ENCODE measurements at places on chromosomes 6 and 20.
A peak's percentile ranks its signal among the peaks of the same experiment; 100 is the strongest.

GRCh38 chr6:35955970-35956369 lies 35.1 kb upstream of the SRPK1 start:
- DNase-seq: no peak

DNA sequence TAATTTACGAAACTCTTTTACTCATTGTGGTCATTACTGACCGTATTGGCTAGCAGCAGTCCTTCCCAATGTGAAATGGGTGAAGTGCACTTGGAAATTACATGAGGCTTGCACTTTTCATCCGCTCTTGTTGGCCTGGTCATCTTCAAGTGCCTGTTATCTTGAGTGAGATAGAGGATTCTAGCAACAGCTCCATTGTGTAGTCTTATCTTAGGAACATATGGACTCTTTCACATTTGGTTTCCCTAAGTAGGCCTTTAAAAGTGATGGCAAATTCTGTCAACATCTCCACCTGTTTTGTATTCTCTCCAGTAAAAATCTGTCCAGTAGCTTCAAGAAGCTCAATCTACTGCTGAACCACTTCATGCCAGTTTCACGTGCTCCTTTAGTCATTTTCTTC lies 114.8 kb upstream of the MARCKS start:
- DNase-seq: no peak

- no peak for DNase-seq
These were observed 23.6 kb upstream of the ANKRD60 start for GRCh38 chr20:58251979-58252591.

DNA sequence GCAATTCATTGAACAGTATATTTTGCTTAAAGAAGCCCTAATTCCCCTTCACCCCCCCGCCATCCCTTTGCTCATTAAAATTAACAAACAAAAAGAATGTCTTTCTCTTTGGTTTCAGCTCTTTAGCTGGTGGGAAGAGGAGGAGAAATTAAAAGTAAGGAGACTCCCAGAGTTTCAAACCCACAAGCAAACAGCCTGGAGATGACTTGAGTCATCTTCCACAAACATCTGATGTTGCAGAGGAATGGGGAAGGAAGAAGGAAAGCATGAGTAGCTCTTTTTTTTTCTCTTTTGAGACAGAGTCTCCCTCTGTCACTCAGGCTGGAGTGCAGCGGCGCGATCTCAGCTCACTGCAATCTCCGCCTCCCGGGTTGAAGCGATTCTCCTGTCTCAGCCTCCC lies 189.6 kb downstream of the ADAT2 start:
- DNase-seq: no peak

GRCh38 chr6:88985901-88986300 lies 22.5 kb upstream of the RNGTT start:
- DNase-seq: no peak

GRCh38 chr6:43489277-43490072 lies 12.1 kb downstream of the TJAP1 start:
- DNase-seq: peak; percentile 79

GRCh38 chr6:15810618-15811017 lies 147.8 kb upstream of the DTNBP1 start:
- DNase-seq: no peak

DNA sequence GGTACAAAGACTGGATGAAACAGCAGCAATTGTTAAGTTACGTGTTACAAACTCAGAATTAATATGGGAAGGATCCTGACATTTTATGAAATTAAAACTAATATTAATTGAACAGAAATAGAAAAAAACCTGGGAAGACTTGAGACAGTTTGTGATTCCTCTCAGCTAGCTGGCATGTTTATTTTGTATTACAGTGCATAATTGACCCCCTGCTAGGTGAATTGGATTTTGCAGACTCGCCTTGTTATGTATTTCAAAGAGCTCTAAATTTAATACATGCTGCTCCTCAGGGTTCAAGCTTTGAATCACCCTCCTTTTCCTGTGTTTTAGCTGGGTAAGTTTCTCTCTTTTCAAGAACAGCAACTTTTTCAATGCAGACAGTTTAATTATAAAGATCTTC lies 339.4 kb downstream of the PLCB1 start:
- no peak for DNase-seq

- no peak for DNase-seq
These were observed 815.8 kb downstream of the MAFB start for GRCh38 chr20:39873286-39873685.
